ENCODE measurements at places on chromosomes 6 and 20. TPM values are rescaled to one million over a fixed set of nuclear protein-coding genes. Genes with fewer than 3 reads are reported as not detected.

DNA sequence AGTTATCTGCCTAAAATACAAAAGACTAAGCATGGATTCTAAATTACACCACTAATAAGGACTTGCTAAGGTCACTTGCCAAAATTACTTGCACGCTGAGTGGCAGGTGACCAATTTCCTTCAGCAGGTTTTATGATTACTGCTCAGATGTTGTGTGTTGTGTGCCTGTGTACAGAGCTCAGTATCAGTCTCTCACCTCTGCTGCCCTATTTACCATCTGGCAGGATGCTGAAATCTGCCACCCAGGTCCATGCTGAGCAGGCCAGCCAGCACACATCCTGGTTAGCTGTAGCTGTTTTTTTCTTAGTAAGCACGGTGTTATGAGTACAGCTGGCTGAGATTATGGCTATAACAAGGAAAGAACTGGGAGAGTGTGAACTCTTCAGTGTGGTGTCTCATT, 34.0 kb downstream of the ELOVL4 start:
- no peak for DNase-seq

- no peak for DNase-seq
These were observed 951 bp upstream of the OLIG3 start for GRCh38 chr6:137494988-137495702.

- no peak for DNase-seq
These were observed 110.0 kb downstream of the PLCB1 start for GRCh38 chr20:8242066-8242465.

- DNase-seq, result no peak
These were observed 942.9 kb downstream of the KIF16B start for GRCh38 chr20:15630360-15630759.

- DNase-seq, result no peak
These were observed 144.7 kb downstream of the MYO6 start for GRCh38 chr6:75893776-75894152.

GRCh38 chr6:155278319-155279049, 14.7 kb downstream of the CLDN20 start:
- no peak for DNase-seq

- no peak for DNase-seq
These were observed 42.5 kb downstream of the LYRM2 start for GRCh38 chr6:89596056-89596455.

DNA sequence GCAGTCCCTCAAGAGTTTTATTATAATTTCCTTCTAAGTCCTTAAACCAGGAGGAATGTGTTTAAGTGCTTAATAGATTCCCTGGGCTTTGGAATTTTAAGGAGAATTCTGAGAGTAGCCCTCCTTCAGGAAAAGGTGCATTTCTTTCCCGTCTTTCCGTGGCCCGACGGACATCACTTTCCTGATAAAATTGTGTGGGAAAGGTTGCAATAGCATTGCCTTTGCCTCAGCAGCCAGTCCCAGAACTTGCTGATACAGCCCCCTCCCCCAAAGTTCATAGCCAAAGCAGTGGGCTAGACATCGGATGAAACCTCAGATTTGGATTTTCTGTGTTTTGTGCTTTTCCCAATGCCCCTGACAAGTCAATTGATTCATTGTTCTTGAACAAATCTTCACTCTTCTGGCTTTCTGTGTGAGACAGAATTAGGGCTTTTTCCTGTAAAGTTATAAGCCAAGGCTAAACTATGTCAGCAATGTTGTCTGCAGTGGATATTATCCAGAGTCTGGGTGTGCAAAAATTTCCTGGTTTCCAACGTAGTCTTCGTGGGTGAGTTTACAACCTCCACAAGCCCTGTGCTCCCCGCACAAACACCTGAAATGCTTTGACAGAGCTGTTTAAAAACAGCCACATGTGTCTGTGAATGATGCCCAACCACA, 1.1 kb upstream of the SMOC2 start:
- DNase-seq, result no peak

Gene OXT
- 0.79 TPM for total RNA-seq

Measured in CD8-positive, alpha-beta memory T cell (primary cell).